ENCODE measurements at places on chromosomes 1 and 21. TPM values are rescaled to one million over a fixed set of nuclear protein-coding genes. Genes with fewer than 3 reads are reported as not detected.

The BARHL2 gene
- 2.8 TPM for total RNA-seq

The TMEM81 gene
- total RNA-seq = 2.9 TPM

The TNFRSF4 gene
- 0.22 TPM for total RNA-seq

The EPHA8 gene
- total RNA-seq = 33.2 TPM

The HES5 gene
- total RNA-seq = 65.1 TPM

The TRIM67 gene
- total RNA-seq = 31.0 TPM

The ANGPTL3 gene
- total RNA-seq = 0.33 TPM

The CBS gene
- 11.1 TPM for total RNA-seq

The FAM167B gene
- total RNA-seq = 2.1 TPM

The MRPL39 gene
- total RNA-seq = 27.9 TPM

The CD84 gene
- 2.2 TPM for total RNA-seq

The CDCA8 gene
- total RNA-seq = 3.6 TPM

The IVL gene
- 0.44 TPM for total RNA-seq

Measured in camera-type eye (tissue), 1 donor.